ENCODE measurements at places on chromosomes 13 and 19.
A peak's percentile ranks its signal among the peaks of the same experiment; 100 is the strongest.

GRCh38 chr19:3721131-3721886 lies 13.1 kb downstream of the TJP3 start:
- H3K27me3 ChIP-seq: peaks cover 23% of the 10 kb centered on the region
- H3K27ac ChIP-seq: no peak overlapping the region
- no peaks in the 10 kb centered on the region for H3K36me3 ChIP-seq
- H3K4me3 ChIP-seq: no peak overlapping the region
- peak; percentile 80 for DNase-seq

DNA sequence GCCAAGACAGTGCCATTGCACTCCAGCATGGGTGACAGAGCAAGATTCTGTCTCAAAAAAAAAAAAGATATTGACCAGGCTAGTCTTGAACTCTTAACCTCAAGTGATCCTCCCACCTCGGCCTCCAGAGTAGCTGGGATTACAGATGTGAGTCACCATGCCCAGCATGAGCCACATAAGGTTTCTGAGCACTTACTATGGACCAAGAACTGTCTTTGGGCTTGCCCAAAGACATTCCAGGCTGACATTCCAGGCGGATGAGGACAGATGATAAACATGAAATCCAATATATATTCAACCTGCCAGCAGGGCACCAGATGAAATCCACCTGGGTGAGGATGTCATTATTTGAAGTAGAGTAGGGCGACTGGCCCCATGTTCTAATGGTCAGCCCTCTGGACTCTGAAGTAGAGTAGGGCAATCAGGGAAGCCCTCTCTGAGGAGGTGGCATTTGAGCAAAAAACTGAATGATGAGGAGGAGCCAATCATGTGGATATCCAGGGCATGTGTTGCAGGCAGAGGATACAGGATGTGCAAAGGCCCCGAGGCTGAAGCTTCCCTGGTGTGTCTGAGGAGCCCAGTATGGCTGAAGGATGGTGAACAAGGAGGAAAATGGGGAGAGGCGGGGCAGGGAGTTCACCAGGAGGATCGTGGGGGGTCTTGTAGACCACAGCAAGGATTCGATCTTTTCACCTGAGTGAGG lies 4.0 kb downstream of the C19orf38 start:
- peaks cover 3% of the 10 kb centered on the region for H3K27me3 ChIP-seq
- H3K36me3 ChIP-seq: no peaks in the 10 kb centered on the region
- H3K4me1 ChIP-seq: no peaks in the 10 kb centered on the region
- no peak overlapping the region for H3K4me3 ChIP-seq
- H3K27ac ChIP-seq: no peak overlapping the region

DNA sequence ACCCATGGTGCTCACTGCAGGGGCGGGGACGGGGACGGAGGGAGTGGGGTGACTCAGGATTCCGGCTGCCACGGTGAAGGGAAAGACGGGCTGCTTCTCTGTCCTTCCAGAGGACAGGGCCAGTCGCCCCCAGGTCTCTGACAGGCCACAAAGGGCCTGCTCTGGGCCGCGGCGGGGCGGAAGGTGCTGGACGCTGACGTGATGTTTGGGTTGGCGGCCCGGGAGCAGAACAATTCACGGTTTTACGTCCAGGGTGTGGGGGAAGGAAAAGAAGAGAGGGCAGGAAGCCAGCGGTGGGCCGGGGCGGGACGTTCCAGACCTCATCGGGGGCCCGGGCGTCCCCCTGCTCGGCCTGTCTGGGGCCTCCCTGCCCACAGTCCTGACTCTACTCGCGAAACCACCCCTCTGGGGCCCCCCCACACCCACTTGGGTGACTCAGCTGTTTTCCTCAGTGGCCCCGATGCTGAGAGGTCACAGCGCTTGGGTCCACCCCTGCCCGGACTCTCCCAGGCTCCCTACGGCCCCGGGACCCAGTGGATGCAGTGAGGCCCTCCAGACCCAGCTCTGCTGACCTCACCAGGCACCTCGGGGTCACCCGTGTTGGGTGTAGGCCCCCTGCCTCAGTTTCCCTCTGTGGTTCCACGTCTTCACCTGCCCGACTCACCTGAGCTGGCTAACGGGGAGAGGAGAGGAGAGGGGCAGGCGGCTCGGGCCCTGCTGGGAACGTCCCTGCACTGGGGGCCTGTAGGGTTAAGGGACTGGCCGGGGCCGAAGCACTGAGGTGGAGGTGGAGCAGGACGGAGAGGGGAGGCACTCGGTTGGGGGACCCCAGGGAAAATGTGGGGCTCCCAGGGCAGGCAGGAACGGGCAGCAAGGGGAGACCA lies 29.2 kb downstream of the PIP5K1C start:
- no peaks in the 10 kb centered on the region for H3K27me3 ChIP-seq
- peak overlapping the region; percentile 95 for H3K27ac ChIP-seq
- peaks cover 5% of the 10 kb centered on the region for H3K36me3 ChIP-seq
- H3K4me1 ChIP-seq: peaks cover 23% of the 10 kb centered on the region
- peak; percentile 88 for DNase-seq
- no peak overlapping the region for H3K4me3 ChIP-seq

DNA sequence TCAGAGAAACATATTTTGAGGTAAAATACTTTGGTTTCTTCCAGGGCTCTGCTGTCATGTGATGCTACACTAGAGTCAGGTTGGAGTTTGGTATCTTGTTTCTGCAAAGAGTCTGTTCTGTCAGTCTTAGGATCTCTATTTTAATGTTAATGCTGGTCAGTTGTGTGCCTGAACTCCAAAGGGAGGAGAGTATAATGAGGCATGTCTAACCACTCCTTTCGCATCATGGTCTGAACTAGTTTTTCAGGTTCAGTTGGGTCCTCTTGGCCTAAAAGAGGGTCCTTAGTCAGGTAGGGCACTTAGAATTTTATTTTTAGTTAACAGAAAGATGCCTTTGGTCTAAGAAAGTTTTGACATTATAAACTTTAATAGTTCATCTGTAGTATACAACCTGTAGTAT lies 78.2 kb downstream of the FNDC3A start:
- no peaks in the 10 kb centered on the region for H3K27me3 ChIP-seq
- no peak overlapping the region for H3K4me3 ChIP-seq
- DNase-seq: no peak
- H3K4me1 ChIP-seq: no peaks in the 10 kb centered on the region

GRCh38 chr19:53671663-53672062 lies 39.9 kb downstream of the DPRX start:
- H3K36me3 ChIP-seq: no peaks in the 10 kb centered on the region
- H3K27me3 ChIP-seq: no peaks in the 10 kb centered on the region
- no peaks in the 10 kb centered on the region for H3K4me1 ChIP-seq
- H3K27ac ChIP-seq: no peak overlapping the region
- no peak overlapping the region for H3K4me3 ChIP-seq

DNA sequence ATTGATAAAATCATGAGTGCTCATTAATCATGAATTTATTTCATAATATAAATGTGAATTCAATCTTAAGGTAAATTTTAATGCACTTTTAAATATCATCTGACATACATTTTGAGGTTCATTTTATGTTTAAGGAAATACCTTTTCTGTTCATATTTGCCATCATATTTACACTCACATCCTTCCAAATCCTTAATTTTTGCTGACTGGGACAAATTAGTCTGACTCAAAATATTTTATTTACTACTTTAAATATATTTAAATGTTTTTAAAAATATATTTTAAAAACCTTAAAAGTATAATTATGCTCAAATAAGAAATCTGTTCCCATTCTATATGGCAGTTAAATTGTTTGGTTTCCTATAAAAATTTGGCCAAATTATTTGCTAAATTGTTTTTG lies 438.1 kb downstream of the GPC5 start:
- H3K27me3 ChIP-seq: no peaks in the 10 kb centered on the region
- H3K4me1 ChIP-seq: no peaks in the 10 kb centered on the region
- H3K36me3 ChIP-seq: no peaks in the 10 kb centered on the region
- DNase-seq: no peak

DNA sequence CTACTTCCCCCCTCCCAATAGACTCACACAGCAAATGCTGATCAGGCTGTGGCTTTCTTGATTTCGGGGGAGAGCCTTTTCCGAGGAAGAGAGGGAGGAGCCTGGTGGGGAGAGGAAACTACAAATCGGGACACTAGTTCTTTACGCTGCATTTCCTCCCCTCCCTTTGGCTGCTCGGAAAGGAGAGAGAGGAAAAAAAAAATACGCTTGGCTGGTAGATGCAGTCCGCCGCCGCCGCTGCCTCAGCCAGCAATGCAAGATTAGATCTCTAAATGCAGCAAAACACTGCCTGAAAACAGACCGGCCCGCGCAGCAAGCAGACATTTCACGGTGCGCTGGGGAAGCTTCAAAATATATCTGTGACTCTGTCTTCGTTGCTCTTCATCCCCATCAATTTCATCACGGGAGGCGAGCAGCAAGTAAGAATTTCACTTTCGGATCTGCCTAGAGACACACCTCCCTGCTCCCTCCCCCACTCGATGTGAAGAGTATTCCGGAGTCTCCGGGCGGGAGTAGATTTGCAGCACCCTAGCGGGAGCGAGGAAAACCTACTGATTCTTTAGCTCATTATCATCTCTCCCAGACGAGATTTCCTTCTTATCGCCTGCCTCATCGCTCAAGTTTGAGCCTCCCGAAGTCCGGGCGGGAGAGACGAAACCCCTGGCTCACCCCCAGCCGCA lies at the start of gene PCDH17:
Gene PCDH17, plus strand, starts transcription at position 149 of the 680 bp plus-strand sequence. CDS start 803 bp downstream, outside the sequence.
- no peaks in the 10 kb centered on the region for H3K36me3 ChIP-seq
- peaks cover 2% of the 10 kb centered on the region for H3K4me1 ChIP-seq

- H3K27me3 ChIP-seq: peaks cover 22% of the 10 kb centered on the region
- no peak for DNase-seq
Observed at GRCh38 chr19:39083599-39083982, 577 bp upstream of the ACP7 start.

- no peaks in the 10 kb centered on the region for H3K27me3 ChIP-seq
- H3K36me3 ChIP-seq: peaks cover 4% of the 10 kb centered on the region
- no peak overlapping the region for H3K4me3 ChIP-seq
- no peaks in the 10 kb centered on the region for H3K4me1 ChIP-seq
- H3K27ac ChIP-seq: no peak overlapping the region
Observed at GRCh38 chr13:94567581-94567980, 28.4 kb downstream of the TGDS start.

GRCh38 chr13:113152984-113153809 lies 5.3 kb upstream of the PROZ start:
- peak overlapping the region; percentile 72 for H3K27ac ChIP-seq
- H3K4me3 ChIP-seq: peak overlapping the region; percentile 21
- H3K27me3 ChIP-seq: no peaks in the 10 kb centered on the region
- peaks cover 14% of the 10 kb centered on the region for H3K4me1 ChIP-seq

DNA sequence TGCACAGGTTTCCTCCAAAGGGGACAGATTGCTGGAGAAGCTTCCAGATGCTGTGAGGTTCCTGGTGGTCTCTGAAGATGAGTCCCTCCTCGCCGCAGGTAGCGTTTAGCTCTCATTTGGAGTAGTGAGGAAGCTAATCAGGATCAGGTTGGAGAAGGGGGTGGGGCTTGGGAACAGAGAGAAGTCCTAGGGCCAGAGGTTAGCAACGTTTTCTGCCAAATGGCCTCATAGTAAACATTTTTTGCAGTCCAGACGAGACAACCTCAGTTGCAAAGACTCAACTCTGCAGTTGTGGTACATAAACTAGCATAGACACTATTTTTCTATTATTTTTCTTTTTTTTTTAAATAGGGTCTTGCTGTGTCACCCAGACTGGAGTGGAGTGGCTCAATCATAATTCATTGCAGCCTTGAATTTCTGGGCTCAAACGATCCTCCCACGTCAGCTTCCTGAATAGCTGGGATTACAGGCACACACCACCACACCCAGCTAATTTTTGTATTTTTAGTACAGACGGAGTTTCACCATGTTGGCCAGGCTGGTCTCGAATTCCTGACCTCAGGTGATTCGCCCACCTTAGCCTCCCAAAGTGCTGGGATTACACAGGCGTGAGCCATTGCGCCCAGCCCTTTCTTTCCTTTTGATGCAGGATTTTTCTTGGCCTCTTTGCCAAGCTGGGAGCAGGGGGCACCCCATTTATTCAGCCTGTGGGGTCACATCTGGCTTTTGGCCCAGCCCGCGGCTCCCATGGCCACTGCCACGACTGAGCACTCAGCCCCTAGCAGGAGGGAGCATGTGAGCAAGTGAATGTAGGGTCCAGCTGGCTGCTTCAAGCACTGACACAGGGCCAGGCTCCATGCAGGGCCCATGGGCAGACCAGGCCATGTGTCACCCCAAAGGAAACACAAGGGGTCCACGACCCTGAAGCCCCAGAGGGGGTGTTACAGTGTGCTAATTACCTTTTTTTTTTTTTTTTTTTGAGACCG lies 34.4 kb upstream of the SIN3B start:
- no peak overlapping the region for H3K4me3 ChIP-seq
- no peaks in the 10 kb centered on the region for H3K27me3 ChIP-seq
- H3K27ac ChIP-seq: no peak overlapping the region
- no peak for DNase-seq

- H3K27me3 ChIP-seq: no peaks in the 10 kb centered on the region
- H3K4me1 ChIP-seq: no peaks in the 10 kb centered on the region
- peak; percentile 11 for DNase-seq
Observed at GRCh38 chr13:86741762-86742285, 929.3 kb upstream of the SLITRK5 start.

DNA sequence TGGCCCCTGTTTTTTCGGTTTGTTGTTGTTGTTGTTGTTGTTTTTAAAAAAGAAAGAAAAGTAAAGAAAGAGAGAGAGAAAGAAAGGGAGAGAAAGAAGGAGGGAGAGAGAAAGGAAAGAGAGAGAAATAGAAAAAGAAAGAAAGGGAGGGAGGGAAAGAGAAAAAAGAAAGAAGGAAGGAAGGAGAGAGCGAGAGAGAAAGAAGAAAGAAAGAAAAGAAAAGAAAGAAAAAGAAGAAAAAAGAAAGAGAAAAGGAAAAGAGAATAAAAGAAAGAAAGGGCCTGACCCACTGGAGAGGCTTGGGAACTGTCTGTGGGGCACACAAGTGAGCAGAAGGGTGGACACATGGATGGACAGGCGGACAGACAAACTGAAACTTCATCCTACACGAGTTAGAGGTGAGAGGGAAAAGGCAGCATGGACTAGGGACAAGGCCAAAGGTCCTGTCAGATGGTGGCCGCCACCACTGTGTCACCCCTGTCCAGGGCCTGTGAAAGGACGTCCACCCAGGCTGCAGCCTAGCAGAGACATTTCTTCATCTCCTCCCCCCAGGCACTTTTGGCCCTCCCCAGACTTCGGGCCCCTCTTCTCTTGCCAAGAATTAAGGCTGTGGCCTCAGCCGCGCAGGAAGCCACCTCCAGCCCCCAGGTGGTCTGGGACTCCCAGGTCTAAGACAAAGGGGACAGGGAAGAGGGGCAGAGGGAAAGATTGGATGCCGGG lies 9.1 kb upstream of the BCAM start:
- no peak for DNase-seq
- no peaks in the 10 kb centered on the region for H3K27me3 ChIP-seq

GRCh38 chr19:3687774-3688706 lies 12.2 kb downstream of the PIP5K1C start:
- peaks cover under 1% of the 10 kb centered on the region for H3K36me3 ChIP-seq
- H3K4me1 ChIP-seq: no peaks in the 10 kb centered on the region
- no peak overlapping the region for H3K4me3 ChIP-seq
- no peak overlapping the region for H3K27ac ChIP-seq
- H3K27me3 ChIP-seq: no peaks in the 10 kb centered on the region
- DNase-seq: no peak

DNA sequence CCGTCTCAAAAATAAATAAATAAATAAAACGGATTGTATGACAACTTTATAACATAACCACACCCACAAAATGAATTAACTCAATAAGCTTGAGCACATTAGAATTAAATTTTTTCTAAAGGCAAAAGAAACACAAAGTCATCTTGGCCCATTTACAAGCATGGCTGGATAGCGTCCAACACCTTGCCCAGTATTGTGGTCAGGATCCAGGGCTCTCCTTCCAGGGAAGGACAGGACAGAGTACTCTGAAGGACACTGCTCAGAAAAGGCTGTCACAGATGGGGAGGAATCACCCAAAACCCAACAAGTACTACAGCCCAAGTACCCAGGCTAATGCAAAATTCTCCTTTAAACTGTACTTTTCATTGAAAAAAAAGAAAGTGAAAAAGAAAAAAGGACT lies 27.1 kb downstream of the SUGP2 start:
- peaks cover 35% of the 10 kb centered on the region for H3K36me3 ChIP-seq
- no peak overlapping the region for H3K4me3 ChIP-seq
- no peaks in the 10 kb centered on the region for H3K4me1 ChIP-seq
- peak; percentile 24 for DNase-seq
